Foreskin keratinocyte (primary cell): ENCODE measurements at places on chromosomes 7 and 10.

- peak; percentile 6 for DNase-seq
These were observed 500.9 kb upstream of the ZMIZ1 start for GRCh38 chr10:78567680-78568455.

- no peak for DNase-seq
These were observed 239.3 kb downstream of the AUTS2 start for GRCh38 chr7:69837387-69838068.

DNA sequence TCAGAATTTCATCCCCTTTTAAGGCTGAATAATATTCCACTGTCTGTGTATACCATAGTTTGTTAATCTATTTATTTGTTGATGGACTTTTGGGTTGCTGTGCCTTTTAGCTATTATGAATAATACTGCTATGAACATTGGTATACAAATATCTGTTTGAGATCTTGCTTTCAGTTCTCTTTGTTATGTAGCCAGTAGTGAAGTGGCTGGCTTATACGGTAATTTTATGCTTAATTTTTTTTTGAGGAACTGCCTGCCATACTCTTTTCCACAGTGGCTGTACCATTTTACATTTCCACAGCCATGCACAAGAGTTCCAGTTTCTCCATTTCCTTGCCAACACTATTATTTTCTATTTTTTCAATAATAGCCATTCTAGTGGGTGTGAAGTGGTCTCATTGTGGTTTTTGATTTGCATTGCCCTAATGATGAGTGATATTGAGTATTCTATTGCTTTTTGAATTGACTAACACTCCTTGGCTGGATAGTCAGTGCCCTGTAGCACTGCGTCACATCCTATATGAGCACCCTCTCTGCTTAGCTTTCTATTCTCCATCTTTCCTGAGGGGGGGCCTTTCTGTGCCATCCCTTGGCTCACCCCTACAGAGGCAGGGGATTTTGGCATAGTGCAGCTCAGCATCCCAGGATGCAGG lies 29.4 kb upstream of the RAPGEF5 start:
- DNase-seq: no peak

DNA sequence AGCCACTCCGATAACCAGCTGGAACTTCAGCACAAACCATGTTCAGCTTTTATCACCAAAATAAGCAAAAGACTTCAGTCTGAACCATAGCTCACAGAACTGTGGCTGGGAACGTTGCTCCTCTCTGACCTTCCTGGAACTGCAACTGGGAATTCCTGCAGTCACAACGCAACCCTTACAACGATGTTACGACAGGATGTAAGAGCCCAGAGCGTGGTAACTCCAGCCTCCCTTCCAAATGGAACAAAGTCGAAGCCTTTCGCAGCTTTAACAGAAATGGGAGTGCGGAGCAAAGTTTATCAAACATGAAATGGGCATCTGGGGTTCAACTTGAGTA lies 162.6 kb downstream of the ADAM12 start:
- DNase-seq: no peak

DNA sequence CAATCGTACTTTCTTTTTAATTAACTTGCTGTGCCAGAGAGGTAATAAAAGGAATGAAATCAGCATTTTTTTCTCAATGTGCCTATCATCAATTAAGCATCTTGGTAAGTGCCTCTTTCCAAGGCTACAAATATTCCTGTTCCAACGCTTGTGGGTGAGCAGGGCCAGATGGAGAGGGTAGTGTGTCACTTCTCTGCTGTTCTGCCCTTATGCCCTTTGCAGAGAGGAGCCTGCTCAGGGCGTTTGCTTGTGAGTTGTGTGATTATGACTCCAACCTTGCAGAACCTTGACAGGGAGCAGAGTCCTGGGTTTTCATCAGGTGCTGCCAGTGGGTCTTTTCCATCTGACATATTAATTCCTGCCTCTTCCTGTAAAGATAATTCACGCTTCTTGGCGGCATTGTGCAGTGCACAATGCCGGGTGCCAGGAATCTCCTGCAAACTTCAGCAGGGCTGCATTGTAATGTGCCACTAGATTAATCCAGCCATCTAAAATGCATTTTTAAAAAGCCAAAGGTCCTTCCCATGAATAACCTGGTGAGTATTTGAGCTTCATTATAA lies 234.4 kb downstream of the ARHGAP12 start:
- no peak for DNase-seq

DNA sequence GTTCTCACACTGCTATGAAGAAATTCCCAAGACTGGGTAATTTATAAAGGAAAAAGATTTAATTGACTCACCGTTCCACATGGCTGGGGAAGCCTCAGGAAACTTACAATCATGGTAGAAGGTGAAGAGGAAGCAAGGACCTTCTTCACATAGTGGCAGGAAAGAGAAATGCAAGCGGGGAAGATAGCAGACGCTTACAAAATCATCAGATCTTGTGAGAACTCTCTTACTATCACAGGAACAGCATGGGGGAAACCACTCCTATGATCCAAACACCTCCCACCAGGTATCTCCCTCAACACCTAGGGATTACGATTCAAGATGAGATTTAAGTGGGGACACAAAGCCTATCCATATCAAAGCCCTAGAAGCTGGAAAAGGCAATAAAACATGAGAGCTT lies 130.8 kb downstream of the MDFIC start:
- no peak for DNase-seq

GRCh38 chr10:76509446-76509845 lies 1078.0 kb downstream of the LRMDA start:
- DNase-seq: no peak

GRCh38 chr7:102044984-102045673 lies 227.7 kb downstream of the CUX1 start:
- DNase-seq: no peak

DNA sequence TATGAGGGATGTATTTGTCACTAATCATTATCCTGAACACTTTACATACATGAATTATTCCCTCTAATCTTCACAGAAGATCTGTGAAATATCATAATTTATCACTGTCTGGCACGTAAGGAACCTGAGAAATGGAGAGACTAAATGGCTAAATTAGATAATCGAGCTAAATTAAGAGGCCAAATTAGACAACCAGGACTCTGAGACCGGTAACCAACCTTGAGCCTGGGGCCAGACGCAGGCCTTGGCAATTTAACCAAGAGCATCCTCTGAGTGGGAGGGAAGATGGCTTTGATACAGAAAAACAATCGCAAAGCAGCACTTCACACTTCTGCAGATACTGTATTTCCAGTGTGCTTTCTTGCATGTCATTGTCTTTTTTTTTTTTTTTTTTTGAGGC lies 21.4 kb downstream of the SVOPL start:
- no peak for DNase-seq

DNA sequence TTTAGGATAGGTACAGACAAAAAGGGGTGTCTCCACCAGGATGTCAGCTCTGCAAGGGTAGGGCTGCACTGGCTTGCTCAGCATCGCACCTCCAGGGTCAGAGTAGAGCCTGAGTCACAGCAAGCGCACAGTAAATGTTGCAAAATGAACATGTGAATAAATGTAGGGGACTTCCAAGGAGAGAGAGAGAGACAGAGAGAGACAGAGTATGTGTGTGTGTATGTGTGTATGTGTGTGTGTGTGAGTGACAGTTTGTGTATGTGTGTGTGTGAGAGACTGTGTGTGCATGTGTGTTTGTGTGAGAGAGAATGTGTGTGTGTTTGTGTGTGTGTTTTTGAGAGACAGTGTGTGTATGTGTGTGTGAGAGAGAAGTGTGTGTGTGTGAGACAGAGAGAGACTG lies 163.3 kb downstream of the RPS24 start:
- DNase-seq: peak; percentile 93

GRCh38 chr7:55588976-55589604 lies 16.8 kb upstream of the VOPP1 start:
- no peak for DNase-seq

DNA sequence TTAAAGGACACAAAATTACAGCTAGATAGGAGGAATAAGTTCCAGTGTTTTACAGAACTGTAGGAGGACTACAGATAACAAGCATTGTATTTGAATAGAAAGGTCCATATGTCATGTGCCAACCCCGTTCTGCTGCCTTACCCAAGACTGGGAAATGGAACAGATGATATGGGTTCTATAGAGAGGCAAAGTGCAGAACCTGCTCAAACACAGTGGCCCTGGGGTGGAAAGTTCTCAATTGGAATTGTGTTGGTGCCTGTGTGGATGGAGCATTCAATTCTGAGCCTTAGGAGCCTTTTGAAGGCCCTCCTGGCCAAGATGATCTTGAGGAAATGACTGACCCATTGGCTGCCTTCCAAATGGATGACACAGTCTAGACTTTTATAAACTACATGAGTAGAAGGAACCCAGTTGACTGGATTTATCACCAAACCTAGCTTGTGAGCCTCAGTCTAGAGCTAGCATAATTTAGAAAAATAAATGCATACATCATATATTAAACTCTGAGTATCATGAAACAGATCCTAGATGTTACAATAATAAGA lies 4.1 kb upstream of the PRSS1 start:
- no peak for DNase-seq

DNA sequence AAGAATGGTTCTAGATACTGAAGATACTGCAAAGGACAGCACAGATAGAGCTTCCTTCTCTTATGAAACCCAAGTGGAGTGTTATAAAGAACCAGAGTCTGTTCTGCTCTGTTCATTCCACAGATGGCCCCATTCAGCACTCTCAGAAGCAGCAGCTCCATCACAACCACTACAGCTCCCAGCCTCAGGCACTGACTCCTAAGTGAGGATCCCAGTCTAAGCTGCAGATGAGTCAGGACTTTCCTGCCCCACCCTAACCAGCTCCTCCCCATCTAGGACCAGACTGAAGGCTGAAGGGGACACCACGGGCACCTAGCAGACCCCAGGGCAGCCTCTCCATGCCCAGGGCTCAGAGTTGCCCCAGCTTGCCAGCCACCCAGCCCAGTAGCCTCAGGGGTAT lies 379.8 kb downstream of the GRID1 start:
- DNase-seq: no peak

- DNase-seq: no peak
These were observed 573 bp downstream of the BLVRA start for GRCh38 chr7:43758822-43759683.

GRCh38 chr7:48411619-48412018 lies 240.4 kb downstream of the ABCA13 start:
- no peak for DNase-seq

DNA sequence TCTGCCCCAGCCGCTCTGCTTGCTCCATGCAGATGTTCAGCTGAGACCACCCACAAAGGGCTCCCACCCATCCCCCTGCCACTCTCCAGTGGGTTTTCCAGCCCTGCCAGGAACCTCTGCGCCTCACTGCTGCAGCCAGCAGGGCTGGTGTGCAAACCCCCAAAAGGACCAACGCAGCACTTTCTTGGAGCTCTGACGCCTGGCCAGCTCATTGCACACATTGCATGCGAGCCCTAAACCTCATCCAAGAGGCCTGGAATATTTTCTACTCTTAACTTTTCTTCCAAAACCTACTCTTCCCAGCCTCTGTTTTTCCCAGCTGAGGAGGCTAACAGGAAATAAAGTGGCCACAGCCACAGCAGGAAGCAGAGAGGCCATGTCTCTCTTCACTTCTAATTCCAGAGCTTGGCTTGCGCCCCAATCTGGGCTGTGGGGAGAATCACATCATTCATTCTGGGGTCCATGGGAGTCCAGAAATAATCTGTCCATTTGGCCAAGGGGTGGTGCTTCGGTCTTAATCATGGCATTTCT lies 4.6 kb upstream of the FAM170B start:
- no peak for DNase-seq

GRCh38 chr10:123583639-123584418 lies 82.3 kb upstream of the GPR26 start:
- DNase-seq: peak; percentile 37

- peak; percentile 83 for DNase-seq
These were observed 100.2 kb downstream of the AGMO start for GRCh38 chr7:15461576-15461975.

- DNase-seq: no peak
These were observed 698.5 kb downstream of the SUGCT start for GRCh38 chr7:40833191-40833887.

GRCh38 chr7:36865019-36865418 lies 140.7 kb upstream of the AOAH start:
- no peak for DNase-seq

DNA sequence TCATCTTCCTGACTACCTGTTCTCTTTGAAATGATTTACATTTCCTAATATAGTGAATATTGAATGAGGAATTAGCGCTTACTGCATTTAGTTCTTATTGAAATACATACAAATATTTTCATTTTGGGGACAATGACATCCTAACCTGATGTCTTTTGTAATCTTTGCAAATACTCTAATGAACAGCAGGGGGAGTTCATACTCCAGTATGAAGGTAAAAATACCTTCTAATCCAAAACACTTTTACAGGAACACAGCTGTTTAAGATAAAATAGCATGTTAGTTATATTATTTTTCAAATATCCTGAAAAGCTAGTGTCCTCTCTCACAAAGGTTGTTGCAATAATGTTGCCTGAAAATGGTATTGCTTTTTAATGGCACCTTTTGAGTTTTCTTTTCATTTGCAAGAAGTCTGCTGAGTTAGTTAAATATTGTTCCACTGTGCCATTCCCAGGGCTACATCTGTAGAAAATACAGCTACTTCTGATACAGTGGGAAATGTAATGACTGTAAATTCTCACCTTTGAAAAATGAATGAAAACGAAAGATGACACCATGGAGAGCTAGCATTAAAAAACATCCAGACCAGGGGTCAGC lies 400.0 kb downstream of the PHF14 start:
- DNase-seq: peak; percentile 18

GRCh38 chr10:129516846-129517679 lies 50.0 kb downstream of the MGMT start:
- DNase-seq: no peak
